ENCODE measurements at places on chromosomes 12 and 14.
A peak's percentile ranks its signal among the peaks of the same experiment; 100 is the strongest.

DNA sequence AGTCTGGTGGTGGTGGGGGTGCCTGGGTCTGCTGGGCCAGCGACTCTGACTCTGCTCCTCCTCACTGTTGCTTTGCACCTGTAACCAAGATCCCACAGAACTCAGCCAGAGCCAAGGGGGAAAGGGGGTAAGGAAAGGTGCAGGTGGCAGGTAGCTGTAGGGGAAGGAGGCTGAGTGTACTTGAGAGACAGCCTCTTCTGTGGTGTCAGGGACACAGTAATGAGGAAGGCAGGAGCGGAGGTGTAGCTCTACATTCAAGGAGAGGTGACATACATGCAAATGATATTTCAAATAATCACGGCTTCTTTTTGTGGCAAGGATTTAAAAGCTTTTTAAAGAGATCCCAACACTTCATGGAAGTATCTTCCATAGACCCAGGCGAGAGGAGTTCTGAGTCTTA, 23.4 kb downstream of the TESPA1 start:
- DNase-seq = no peak

DNA sequence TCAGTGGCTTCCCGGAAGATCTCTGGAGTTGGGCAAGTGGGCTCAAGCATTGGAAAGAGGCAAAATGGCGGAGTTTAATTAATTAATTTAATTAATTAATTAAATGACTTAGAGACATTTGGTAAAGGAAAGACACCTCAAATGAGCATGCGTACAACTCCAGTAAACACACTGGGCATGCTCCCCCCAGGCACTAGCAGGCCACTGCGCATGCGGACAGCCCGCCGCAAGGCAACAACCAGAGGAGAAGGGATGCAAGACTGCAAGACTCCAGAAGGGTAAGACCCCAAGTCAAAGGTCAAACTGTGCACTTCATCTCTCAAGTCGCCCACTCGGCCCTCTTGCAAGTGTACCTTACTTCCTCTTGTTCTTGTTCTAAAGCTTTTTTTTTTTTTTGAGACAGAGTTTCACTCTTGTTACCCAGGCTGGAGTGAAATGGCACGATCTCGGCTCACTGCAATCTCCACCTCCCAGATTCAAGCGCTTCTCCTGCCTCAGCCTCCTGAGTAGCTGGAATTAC, 57.8 kb upstream of the PSMC1 start:
- DNase-seq = no peak

- peak; percentile 73 for DNase-seq
Observed at GRCh38 chr12:55996715-55997534, at the start of gene SUOX. Gene SUOX, plus strand, starts transcription at chr12:55997276. Its CDS starts 4,946 bp downstream, at chr12:56002222.

GRCh38 chr12:102564026-102564425, 83.7 kb upstream of the IGF1 start:
- DNase-seq = no peak

- DNase-seq = no peak
Observed at GRCh38 chr12:67833602-67834001, 155.6 kb upstream of the IFNG-AS1 start.

DNA sequence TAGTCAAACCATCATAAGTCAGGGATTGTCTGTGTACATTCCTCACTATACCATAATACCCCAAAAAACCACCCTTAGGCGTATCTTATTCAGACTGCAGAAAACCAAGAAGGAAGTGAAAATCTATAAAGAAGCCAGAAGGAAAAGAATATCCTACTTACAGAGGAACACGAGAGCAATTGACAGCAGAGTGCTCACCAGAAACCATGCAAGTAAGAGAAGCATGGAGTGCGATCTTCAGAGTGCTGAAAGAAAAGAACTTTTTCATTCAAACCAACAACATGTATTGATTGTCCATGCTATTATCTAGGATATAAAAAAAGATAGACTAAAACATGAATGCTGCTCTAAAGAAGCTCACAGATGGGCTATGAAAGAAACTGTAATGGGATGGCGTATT, 50.8 kb downstream of the STXBP6 start:
- no peak for DNase-seq

DNA sequence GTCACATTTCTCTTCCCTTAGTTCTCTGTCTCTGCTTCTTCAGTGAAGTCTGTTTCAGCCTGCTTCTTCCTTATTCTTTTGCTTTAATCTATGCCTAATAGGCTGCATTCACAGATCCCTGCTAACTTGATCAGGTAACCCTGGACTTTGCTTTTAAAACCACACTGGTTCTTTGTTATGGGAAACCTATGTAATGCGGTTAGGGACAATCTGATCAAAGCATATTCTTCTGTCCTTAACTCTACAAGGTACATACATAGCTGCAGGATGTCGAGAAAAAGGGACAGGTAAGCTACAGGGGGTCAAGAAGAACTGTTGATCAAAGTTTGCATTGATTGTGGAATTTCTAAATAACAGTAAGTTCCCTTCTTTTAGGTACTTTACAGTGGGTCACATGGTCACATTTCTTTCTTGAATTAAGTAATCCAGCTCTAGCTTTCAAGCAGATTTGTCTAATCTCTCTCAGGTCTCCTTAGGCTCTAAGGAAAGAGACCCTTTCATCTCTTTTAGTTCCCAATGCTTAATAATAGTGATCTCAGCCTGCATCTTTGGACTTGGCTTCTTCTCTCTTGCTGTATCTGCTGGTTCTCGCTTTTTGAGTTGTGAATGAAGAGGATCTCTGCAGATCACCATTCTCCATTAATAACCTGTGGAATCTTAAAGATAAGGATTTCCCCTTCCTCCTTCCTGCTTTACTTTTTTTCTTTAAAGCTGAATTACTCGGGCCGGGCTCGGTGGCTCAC, 3.8 kb downstream of the COPZ1 start:
- no peak for DNase-seq

DNA sequence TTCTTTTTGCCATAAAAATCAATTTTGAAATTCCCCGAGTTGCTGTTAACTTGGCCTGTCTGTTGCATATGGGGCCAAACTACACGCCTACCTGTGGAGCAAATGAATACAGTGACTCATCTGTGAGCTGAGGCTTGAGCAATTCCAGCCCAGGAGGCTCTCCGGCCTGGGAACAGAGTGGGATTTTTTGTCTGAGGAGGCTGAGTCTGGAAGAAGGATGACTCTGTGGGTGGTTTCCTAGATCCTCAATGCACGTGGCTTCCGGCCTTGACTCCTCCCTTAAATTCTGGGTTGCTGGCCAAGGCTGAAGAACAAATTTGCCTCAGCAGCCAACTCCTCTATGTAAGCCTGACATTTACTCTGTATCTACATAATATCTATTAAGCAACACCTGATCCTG, 124.1 kb downstream of the SSPN start:
- DNase-seq = no peak

- DNase-seq = no peak
Observed at GRCh38 chr14:31745741-31746140, 184.5 kb downstream of the NUBPL start.

DNA sequence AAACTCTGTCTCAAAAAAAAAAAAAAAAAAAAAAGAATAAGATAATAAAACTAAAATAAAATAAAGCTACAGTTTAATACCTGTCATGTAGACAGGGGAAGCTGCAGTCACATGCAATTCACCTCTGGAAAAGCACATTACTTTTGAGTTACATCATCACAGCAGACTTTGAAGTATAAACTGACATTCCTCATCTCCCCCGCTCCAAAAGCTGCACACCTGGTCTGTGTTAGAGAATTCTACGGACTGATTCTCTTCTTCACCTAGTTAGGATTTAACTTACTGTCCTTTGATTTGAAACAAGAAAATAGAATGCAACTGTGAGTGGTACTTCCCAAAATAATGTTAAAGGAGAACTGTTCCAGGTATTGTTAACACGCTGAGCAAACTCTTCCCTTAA, 25.1 kb downstream of the SPPL3 start:
- DNase-seq = no peak

- DNase-seq = no peak
Observed at GRCh38 chr12:59041241-59042121, 121.2 kb upstream of the LRIG3 start.

- no peak for DNase-seq
Observed at GRCh38 chr12:73187765-73188164, 915.6 kb downstream of the TRHDE start.

DNA sequence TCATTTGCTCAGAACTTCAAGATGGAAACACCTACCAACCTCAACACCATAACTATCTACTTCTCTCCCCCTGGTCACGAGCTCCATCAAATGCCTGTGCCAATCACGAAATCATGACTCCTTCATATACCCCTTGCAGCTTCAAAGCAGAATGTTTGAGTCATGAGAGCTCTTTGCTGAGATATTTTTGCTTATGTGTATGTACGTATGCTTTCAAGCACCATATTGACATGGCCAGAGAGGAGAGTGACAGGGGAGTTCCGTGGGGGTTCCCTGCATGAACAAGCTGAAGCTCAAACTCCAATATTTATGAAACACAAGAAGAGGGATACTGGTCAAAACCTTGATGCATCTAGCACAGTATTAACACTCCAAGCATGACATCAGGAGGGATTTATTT, 374.4 kb downstream of the DPF3 start:
- DNase-seq = no peak

- DNase-seq = no peak
Observed at GRCh38 chr14:96949594-96949993, 152.4 kb downstream of the VRK1 start.

- DNase-seq = no peak
Observed at GRCh38 chr14:54742492-54743350, 159.9 kb downstream of the GCH1 start.

DNA sequence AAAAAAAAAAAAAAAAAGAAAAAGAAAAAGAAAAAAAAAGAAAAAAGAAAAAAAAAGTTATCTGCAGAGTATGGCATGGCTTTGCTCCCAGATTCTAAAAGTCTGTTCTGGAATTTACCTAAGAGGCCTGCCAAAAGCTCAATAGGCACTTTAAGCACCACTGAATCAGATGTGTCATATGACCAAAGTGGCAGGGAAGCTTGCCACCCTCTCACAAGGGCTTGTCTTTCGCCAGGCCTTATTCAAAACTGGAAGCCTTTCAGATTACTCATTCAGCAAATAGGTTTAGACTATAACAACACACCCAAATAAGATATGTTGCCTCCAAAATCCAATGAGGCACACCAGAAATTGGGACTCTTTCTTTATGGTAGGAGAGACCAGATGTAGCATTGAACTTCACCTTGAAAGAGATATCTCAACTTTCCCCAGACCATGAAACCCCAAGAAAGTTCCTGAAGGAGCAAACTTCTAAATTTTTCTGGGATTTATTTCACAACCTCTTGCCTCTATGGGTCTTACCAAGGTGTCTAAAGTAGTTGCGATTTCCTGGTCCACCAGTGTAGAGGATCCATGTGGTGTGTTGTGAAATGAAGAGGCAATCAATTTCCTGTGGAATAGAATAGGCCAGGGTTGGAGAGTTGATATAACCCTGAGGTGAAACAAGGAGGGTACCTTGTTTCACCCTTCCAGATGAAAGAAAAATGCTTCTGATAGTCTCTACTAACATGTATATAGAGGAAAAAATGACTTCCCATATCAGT, 218.8 kb downstream of the DAD1 start:
- no peak for DNase-seq

DNA sequence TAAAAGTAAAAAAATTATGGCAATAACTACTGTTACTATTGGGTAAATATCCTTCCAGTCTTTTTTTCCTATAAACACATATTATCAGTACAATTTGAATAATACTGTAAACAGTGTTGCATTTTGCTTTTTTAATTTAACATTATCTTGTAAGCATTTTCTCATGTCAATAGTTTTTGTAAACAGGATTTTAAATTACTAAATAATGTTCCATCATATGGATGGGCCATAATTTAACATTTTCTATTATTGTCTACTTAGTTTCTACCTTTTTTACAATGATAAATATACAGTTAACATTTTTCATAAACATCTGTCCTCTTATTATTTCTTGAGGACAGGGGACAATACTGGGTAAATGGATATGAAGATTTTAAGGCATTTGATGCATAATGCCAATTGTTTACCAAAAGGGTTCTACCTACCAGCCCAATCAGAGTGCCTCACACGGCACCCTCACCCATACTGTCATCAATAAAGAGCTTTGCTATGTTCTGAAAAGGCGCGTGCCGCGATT, 759 bp upstream of the ACVR1B start:
- DNase-seq = no peak

DNA sequence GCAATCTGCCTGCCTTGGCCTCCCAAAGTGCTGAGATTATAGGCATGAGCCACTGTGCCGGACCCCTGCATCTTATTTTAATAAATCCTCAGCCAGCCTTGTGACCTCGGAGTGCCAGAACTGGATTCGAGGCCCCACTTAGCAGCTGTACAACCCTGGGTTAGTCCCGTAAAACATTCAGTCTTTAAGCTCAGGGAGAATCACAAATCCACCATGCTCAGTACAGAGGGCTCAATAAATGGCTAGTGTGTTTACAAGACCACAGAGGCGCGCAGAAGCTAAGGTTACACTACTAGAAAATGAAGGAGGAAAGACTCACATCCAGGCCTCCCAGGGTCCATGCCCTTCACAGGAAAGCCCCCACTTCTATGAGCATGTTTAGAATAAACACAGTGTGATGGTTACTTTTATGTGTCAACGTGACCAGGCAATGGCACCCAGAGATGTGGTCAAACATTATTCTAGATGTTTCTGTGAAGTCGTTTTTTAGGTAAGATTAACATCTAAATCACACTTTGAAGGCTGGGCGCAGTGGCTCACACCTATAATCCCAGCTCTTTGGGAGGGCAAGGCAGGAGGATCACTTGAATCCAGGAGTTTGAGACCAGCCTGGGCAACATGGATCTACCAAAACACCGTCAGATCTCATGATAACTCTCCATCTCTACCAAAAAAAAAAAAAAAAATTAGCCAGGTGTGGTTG, 55.3 kb downstream of the CLMN start:
- DNase-seq = no peak

GRCh38 chr12:112635036-112635435, 156.5 kb upstream of the RPH3A start:
- DNase-seq = no peak

DNA sequence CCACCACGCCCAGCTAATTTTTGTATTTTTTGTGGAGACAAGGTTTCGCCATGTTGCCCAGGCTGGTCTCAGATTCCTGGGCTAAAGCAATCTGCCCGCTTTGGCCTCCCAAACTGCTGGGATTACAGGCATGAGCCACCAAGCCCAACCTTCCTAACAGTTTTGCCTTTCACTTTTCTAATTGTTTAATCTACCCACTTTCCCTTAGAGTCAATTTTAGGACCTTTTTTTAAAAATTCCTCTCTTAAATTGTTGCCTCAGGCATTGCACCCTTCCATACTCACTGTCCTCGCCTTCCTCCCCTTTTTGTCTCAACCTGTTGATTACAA, 11.5 kb downstream of the ZFHX2 start:
- no peak for DNase-seq

GRCh38 chr12:54460317-54460923, 13.0 kb downstream of the GTSF1 start:
- DNase-seq = no peak

GRCh38 chr12:109900752-109901580, 892 bp downstream of the TCHP start:
- no peak for DNase-seq

DNA sequence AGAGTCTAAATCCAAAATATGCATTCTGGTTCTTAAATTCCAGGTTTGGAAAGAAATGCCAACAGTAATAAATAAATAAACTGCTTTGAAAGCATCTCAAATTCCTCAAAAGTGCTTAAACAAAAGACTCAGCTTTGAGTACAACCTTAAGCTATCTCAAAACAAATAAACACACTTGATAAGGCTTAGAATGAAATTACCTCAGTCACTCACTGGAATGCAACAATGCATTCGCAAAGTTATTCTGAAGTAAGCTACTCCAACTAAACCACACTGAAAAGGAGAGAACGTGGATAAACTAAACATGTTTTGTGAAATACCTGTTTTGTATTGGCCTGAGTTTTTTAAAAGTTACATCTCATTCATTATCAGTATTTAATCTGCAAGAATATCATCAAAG, 1.2 kb downstream of the SPTSSA start:
- no peak for DNase-seq

GRCh38 chr12:68768431-68768939, 22.5 kb downstream of the SLC35E3 start:
- no peak for DNase-seq

Data from hematopoietic multipotent progenitor cell treated with erythropoietin and hydrocortisone succinate and interleukin-3 and kit ligand, for 17 days (in vitro differentiated cells).